ENCODE measurements at places on chromosomes 2 and 18. TPM values are rescaled to one million over a fixed set of nuclear protein-coding genes. Genes with fewer than 3 reads are reported as not detected.

Gene SERPINB3
- total RNA-seq = not detected

Gene CD8B2
- total RNA-seq = not detected

DNA sequence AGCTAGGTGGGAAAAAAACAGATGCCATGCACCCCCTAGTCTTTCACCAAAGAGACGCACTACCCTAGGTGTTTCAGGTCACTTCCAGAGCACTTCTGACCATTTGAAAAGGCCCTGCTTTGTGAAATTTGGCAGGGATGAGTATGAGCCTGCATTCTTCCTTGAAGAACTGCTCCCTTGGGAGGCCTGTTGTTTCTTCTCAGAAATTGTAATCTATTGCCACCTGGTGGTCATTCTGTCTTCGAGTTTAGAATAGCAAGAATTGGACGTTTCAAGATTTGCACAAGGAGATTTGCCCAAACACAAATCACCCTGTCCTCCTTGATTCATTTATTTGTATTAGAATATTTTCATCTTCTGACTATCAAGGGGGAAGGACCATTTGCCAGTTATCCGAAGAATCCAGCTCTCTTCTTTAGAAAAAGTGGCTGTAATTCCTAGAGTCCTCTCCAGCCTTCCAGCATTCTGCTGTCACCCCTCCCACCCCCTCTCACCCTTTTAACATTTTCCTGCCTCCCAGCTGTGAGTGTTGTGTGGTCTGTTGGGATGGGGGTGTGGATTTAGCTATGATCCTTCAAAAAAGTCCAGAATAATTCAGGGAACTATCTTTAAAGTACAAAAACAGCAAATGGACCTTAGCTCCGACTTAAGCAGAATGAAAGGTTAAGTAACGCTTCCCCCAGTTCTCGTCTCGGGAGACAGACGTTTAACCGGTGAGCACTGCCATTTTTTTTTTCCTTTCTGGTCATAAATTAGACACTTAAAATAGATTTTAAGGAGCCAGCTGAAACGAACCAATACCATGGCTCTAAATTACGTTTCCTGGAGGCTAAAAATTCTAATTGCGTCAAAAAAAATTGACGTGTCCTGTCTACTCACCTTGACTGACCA is 3.7 kb upstream of the GAD1 start:
- H3K27ac ChIP-seq = no peak overlapping the region
- DNase-seq = no peak
- H3K4me3 ChIP-seq = no peak overlapping the region

GRCh38 chr2:142868229-142868762 is 9.2 kb upstream of the KYNU start:
- H3K27ac ChIP-seq = peak overlapping the region; percentile 91
- peak overlapping the region; percentile 40 for H3K4me3 ChIP-seq
- H3K4me1 ChIP-seq = peaks cover 56% of the 10 kb centered on the region
- no peaks in the 10 kb centered on the region for H3K36me3 ChIP-seq

GRCh38 chr2:126827371-126827770 is 71.3 kb upstream of the TEX51 start:
- DNase-seq = peak; percentile 49
- H3K27me3 ChIP-seq = peaks cover 12% of the 10 kb centered on the region
- H3K36me3 ChIP-seq = no peaks in the 10 kb centered on the region
- H3K4me1 ChIP-seq = no peaks in the 10 kb centered on the region

Gene ATF2
- 74.9 TPM for total RNA-seq

Gene XDH
- total RNA-seq = 0.78 TPM

DNA sequence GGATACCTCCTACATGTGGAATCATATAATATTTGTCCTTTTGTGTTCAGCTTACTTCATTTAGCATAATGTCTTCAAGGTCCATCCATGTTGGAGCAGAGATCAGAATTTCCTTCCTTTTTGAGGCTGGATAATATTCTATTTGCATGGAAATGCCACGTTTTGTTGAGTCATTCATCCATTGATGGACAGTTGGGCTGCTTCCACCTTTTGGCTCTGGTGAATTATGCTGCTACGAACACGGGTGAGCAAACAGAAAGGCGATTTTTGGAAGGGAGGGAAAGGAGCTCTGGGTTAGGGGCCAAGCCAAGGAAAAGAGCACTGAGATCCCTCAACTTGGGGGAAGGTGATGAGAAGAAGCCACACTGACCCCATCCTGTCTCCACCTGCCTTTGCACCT is 260.5 kb downstream of the TNS1 start:
- H3K27me3 ChIP-seq = peaks cover 2% of the 10 kb centered on the region
- H3K4me1 ChIP-seq = peaks cover 16% of the 10 kb centered on the region
- no peak overlapping the region for H3K4me3 ChIP-seq

GRCh38 chr2:179240481-179241451 is 23.9 kb downstream of the SESTD1 start:
- H3K36me3 ChIP-seq = peaks cover 4% of the 10 kb centered on the region
- no peak for DNase-seq
- H3K27ac ChIP-seq = peak overlapping the region; percentile 31
- H3K4me3 ChIP-seq = no peak overlapping the region

DNA sequence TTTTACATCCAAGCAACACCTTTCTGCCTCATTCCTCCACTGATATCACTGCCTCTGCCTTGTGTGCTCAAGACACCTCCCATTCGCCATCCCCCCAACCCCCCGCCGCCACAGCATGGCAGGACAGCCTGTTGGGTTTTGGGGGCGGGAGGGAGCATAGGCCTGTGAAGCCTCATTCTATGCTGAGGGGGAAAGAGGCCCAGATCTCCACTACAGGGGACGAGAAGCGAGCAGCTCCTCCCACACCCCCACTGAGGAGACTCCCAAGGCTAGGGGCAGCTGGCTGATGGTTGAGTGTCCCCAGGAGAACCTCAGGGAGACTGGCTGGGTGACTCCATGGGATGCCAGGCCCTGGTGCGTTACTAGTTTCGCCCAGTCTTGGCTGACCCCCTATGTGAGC is 214.3 kb upstream of the SIX2 start:
- H3K4me1 ChIP-seq = peaks cover 34% of the 10 kb centered on the region
- peaks cover 1% of the 10 kb centered on the region for H3K36me3 ChIP-seq
- no peaks in the 10 kb centered on the region for H3K27me3 ChIP-seq
- no peak overlapping the region for H3K4me3 ChIP-seq
- DNase-seq = no peak
- no peak overlapping the region for H3K27ac ChIP-seq

DNA sequence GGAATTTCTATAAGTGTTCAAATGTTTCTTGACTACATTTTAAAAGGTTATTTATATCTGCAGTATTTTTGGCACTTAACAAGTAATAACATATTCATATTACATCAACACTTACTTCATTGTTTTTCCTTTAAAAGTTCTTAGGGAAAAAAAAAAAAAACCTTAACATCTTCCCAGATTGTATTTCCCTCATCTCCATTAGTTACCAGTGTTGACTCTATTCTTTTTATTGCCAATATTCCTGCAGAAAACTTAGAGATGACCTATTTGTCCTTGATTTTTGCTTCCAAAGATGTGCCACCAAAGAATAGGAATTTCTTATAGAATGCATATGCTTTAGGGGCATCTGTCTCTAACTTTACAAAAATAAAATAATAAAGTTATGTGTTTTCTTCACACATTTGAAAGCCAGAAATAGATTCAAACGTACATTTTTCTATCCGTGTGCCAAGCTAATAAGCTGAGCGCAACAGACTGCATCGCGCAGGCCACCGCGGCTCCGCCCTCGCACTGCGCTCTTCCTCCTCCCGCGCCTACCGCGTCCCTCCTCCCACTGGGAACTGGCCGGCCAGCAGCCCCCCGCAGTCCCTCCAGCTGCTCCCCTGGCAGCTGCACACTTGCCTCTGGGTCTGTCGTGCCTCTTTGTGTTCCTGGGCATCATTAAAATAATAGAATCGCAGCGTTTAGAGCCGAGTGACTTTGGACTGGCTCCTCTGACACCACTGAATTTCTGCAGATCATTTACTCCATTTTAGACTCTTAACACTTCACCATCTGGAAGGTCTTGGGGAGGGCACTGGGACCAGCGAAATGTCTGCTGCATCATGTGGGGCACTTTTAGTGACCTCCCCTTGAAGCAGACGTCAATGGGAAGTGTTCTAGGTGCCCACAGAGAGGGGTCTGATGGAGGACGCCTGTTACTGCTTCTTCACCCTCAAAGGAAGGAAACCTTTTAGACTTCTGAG is 21.2 kb upstream of the NAB1 start:
- H3K27ac ChIP-seq = peak overlapping the region; percentile 77
- DNase-seq = no peak
- H3K4me3 ChIP-seq = peak overlapping the region; percentile 68
- H3K4me1 ChIP-seq = peaks cover 24% of the 10 kb centered on the region
- no peaks in the 10 kb centered on the region for H3K27me3 ChIP-seq

DNA sequence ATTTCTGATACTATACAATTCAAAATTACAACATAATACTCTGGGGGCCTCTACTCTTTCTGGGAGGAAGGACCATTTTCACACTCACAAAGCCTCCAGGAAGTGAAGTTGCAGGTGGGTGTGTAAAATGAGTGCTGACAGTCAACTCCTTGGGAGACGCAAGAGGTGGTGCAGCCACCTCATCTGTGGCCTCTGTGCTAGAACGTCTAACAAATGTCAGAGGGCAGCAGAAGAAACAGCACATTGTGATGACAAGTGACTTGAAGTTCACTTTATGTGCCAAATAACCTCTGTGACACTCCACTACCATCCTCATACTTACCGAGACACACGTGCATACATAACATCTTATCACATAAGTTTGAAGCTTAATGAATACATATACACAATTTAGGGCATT is 10.2 kb downstream of the RNF103 start:
- H3K4me1 ChIP-seq = peaks cover 1% of the 10 kb centered on the region
- DNase-seq = no peak
- H3K36me3 ChIP-seq = peaks cover 52% of the 10 kb centered on the region
- H3K27ac ChIP-seq = no peak overlapping the region
- H3K4me3 ChIP-seq = no peak overlapping the region

Gene TYMS
- 35.7 TPM for total RNA-seq

Gene SLC5A6
- 33.3 TPM for total RNA-seq

Gene BOLL
- not detected for total RNA-seq

- H3K4me1 ChIP-seq = peaks cover 3% of the 10 kb centered on the region
- H3K27me3 ChIP-seq = peaks cover 24% of the 10 kb centered on the region
- DNase-seq = no peak
- H3K4me3 ChIP-seq = no peak overlapping the region
- no peaks in the 10 kb centered on the region for H3K36me3 ChIP-seq
- no peak overlapping the region for H3K27ac ChIP-seq
Measured at GRCh38 chr2:179049203-179049545, 763 bp downstream of the CCDC141 start.

DNA sequence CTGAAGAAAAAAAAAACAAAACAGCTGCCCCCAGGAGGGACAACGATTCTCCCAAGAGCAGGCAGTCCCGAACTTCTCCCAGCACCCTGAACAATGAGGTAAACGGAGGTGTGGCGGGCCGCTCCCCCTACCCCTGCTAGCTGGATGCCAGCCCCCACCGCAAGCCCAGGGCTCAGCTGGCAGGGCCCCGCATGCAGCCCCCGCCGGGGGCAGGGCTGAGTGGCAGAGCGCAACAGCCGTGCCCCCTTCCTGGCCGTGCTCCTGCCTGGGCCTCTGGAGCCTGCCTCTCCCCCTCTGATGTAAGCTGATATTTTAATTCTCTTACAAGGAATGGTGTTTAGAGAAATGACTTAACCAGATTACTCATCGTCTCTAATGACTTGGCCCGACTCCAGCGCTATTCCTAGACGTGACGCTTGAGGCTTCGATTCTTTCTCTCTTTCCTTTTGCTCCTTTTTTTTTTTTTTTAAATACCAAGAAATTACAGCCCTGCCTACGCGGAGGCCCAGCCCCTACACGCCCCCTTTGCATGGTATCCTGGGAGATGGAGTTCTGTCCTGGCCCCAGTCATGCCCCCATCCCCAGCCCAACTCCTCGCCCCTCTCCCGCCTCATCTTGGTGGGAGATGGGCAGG is 4.6 kb upstream of the ARID5A start:
- peaks cover 56% of the 10 kb centered on the region for H3K4me1 ChIP-seq
- peak overlapping the region; percentile 96 for H3K27ac ChIP-seq
- peaks cover under 1% of the 10 kb centered on the region for H3K27me3 ChIP-seq
- peak overlapping the region; percentile 61 for H3K4me3 ChIP-seq
- H3K36me3 ChIP-seq = no peaks in the 10 kb centered on the region

DNA sequence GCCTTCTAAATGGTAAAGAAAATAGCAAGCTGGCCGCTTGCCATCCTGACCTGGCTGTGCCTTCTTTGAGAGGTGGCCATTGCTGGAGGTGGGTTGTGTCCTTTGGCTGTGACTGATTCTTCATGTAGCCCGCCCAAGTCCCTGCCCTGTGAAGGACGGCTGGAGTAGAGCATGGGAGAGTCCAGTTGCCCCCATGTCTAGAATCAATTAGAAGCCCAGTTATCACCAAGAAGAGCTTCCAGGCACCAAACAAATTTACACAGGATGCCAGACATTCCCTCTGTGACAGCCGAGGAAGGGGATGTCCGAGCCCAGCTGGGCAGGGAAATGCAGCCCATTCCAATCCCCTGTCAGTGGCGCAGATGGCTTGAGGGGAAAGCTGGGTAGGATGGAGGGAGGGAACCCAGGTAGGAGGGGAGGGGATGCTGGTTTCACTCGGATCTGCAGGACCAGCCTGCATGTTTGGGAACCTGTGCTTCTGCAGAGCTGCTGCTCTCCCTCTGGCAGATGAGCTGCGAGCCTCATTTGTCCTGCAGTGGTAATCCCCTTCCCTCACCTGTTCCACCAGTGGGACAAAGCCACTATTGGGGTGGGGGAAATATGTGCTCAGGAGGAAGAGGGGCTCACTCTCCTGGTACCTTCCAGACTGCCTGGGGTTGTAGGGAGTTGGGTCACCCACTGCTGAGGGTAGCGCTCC is 25.7 kb upstream of the ASB18 start:
- DNase-seq = peak; percentile 63
- H3K27ac ChIP-seq = no peak overlapping the region
- H3K36me3 ChIP-seq = peaks cover 4% of the 10 kb centered on the region

DNA sequence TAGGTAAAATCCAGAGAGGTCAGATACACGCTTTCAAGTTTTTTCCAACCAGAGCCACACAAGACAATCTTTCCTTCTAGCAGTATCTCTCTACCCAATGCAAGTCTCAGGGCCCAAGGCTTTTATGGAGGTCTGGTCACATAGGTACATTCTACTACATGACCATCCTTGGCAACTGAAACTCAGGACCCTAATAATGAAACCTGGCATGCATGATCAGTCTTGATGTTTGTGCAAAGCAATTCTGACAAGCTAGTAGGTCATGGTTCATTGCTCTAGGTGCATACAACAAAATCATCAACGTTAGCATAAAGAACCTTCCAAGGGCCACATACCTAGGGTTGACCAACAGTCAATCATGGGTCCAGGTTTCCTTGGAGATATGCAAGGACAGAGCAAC is 33.2 kb upstream of the CCDC88A start:
- H3K4me1 ChIP-seq = no peaks in the 10 kb centered on the region
- no peak overlapping the region for H3K4me3 ChIP-seq
- DNase-seq = no peak
- H3K27ac ChIP-seq = no peak overlapping the region
- H3K27me3 ChIP-seq = no peaks in the 10 kb centered on the region

Measured in osteocyte (in vitro differentiated cells).